ENCODE measurements at places on chromosomes 4 and X.

- no peak for DNase-seq
Measured at GRCh38 chrX:153582896-153583295, 16.0 kb downstream of the CCNQ start.

DNA sequence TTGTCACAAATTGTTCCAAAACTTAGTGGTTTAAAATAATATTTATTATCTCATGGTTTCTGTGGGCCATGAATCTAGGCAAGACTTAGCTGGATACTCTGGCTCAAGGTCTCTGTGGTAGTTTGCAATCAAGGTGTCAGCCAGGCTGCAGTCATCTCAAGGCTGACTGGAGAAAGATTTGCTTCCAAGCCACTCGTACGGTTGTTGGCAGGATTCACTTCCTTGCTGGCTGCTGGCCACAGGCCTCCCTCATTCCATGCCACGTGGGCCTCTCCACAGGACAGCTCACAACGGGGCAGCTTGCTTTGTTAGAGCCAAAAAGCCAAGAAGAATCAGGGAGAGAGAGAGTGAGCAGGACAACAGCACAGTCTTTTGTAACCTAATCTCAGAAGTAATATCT lies 101.4 kb downstream of the WWC2 start:
- no peak for DNase-seq

- DNase-seq, result no peak
Measured at GRCh38 chrX:12978205-12979025, 3.5 kb downstream of the TMSB4X start.

- no peak for DNase-seq
Measured at GRCh38 chr4:59102311-59102710, 1992.1 kb upstream of the IGFBP7 start.

DNA sequence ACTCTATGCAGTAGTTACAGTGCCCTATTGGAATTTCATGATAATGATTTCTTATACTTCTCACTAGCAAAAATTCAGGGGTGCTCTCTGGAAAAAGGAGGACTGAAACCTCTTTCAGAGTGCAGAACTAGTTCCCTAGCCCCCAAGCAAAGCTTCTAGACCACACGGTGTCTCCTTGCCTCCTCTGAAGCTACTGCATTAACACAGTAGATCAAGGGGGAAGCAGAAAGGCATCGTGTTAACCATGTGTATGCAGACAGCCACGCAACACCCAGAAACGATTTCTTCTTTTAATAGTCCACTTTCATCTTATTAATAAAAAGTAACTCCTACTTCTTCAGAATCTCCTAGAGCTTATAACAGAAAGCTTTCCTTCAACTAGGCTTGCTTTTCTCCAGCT lies 44.7 kb downstream of the MAML3 start:
- no peak for DNase-seq

DNA sequence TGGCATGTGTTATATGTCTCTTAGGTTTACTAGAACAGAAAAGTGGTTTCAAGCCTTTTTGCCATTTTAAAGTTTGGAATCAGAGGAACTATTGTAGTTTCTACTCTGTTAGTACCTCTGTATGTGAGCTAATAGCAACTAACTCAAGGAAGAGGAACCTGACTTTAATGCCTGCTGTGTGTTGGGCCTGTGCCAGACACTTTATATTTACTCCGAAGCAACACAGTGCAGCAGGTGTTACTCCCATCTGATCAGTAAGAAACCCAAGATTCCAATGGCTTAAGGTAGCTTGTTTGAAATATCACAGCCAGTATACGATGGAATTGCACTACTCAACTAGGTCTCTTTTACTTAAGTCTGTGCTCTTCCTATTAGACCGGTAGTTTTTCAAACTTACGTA lies 79.2 kb downstream of the USP9X start:
- DNase-seq, result no peak

DNA sequence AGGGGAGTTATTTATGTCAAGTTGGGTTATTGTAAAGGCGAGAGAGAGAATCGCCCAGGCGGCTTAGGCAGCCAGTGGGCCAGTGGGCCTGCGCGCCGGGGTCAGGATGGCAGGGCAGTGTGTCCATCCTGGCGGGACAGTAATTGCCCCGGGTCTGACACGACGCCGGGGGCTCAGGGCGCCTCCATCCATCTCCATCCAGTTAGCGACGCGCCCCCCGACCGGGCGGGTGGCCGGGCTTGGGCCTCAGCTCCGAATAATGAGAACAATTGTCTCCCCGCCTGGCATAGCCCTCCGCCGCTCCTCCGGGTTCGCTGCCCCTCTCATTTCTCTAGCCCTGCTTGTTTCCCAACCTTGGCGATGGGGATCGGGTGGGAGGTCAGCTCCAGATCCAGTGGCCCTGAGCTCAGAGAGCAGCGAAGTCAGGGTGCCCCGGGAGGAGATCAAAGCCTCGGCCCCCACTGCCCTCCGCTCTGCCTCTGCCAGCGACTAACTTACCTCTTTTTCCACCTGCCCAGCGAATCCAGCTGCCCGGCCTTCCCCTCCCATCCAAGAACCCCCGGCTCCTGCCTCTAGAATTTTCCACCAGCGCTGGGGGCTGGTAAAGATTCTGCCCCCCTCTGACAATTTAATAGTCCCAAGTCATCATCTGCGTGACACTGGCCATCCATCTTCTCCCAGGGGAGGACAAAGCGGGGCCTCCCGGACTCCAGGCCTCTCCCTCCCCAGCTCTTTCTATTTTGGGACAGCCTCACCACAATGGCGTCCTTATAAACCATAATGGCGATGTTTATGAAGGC lies 56.9 kb upstream of the TMEM33 start:
- no peak for DNase-seq

- DNase-seq, result no peak
Measured at GRCh38 chr4:140867356-140867755, 111.2 kb upstream of the TBC1D9 start.

- no peak for DNase-seq
Measured at GRCh38 chrX:53244610-53245009, 19.6 kb upstream of the KDM5C start.

- no peak for DNase-seq
Measured at GRCh38 chr4:100933628-100934027, 413.7 kb downstream of the PPP3CA start.

GRCh38 chr4:94623126-94623911 lies 134.4 kb upstream of the BMPR1B start:
- no peak for DNase-seq

- no peak for DNase-seq
Measured at GRCh38 chr4:5626913-5627312, 81.4 kb downstream of the EVC2 start.

DNA sequence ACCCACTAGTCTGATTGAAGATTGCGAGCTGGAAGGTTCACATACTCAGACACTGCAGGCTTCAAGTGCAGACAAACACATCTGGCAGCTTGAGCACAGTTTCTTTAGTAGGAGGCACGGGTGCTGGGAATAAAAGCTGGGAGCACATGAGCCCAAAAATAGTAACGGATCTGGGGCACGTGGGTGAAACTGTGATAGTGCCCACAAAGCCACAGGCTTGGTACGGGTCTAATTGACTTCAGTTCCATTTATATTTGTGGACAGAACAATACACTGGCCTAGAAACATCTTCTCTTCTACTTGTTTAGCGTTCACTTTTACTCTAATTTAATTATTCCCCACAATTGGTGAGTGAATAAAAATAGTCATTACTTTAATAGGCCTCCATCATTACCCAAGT lies 2370.7 kb downstream of the PCDH7 start:
- no peak for DNase-seq

DNA sequence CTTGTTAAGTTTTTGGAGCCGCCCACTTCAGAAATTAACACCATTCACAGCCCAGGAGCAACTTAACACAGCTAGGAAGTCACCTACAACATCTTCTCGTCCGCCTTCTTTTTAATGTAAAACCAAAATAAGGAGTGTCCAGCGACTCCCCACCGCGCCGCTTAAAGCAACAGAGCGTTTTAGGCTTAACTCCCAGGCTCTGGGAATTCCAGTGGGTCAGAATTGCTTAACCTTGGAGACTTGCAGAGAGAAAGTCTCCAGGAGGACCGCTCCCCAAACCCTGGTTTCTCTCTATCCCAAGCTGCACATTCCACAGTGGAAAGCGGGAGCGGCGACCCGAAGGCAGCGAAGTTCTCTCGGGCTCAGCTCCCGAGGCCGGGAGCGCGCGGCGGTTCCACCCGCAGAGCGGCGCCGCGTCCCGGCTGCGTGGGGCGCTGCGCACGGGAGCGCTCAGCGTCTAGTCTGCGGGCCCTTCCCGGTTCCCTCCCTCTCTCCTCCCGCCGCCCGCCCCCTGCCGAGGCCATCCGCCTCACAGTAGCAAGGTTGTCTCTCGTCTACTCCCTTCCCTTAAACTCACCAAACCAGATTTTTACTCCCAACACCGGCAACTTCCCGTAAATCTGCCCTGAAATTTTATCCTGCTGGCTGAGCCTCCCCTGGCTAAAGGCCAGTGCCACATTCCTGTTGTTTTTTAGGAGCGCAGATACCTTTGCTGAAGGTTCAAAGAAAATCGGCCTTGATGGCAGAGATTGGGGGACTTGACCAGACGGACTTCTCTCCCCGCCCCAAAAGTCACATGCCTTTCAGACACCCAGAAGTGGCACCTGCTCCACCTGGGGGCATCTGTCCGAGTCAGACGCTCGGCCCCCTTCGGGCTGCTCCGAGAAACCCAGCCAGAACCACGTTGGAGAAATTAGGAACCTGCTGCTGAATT lies at the start of gene RBM47:
RBM47 (minus strand) TSS at position 464 of the 934 bp plus-strand sequence. CDS start 190,971 bp downstream, outside the sequence.
- DNase-seq, result peak; percentile 85

DNA sequence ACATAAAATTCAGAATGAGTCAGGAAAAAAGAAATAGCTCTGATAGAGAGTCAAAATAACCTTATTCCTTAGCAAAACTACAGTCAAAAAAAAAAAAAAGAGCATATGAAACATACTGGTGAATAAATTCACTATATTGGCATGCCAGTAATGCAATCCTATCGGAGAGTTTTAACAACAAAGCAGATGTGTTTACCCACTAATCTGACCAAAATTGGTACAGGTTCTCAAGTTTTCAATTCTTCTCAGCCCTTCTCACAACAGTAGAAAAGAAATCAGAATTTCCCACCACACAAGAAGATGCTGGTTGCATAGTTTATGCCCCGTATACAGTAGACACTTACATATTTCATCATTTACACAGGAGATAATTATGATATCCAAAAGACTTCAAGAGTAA lies 59.4 kb downstream of the LCORL start:
- no peak for DNase-seq

GRCh38 chr4:15234116-15234855 lies 193.5 kb upstream of the C1QTNF7 start:
- DNase-seq, result no peak

- no peak for DNase-seq
Measured at GRCh38 chr4:100742045-100742444, 224.2 kb upstream of the EMCN start.

- DNase-seq, result no peak
Measured at GRCh38 chr4:132328761-132329160, 820.3 kb upstream of the PCDH10 start.

DNA sequence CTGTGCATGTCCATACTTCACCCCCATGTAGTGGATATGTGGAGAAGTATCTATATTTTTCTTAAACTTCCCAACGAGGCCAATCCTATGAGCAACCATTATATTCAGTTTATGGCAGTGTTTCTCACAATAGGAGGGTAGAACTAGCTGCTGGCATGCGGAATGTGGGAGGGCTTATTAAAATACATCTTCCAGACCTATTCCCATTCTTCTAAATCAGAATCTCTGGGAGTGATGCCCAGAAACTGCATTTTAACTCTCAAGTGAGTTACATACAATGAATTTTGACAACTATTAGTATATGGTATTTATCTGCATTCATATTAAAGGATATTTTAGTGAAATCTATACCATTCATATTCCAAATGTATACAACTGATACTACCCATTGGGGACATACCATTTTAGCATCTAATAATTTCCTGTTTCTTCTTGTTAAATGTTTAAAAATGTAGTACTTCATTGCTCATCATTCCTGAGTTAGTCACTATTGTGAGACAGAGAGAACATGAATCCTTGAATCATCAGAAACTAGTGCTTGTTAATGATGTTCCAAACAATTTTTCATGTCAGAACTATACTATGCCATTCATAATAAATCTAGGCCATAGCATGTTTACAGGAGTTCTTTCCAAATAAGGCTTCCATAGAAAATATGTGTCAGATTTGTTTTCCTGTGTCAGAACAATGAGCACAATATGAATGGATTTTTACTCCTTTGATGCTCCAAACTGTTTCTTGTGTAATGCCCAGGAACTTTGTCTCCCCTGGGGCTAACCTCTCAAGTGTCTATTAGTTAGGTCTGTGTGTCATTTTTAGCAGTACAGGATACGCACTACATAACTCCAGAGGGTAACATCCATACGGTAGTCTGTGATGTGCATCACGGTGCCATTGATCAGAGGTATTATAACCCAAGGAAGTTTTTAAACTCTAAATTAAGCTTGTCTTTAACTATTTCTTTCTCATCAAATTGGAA lies 198.8 kb upstream of the BMP3 start:
- no peak for DNase-seq

- no peak for DNase-seq
Measured at GRCh38 chr4:3227878-3228675, 20.9 kb upstream of the MSANTD1 start.

DNA sequence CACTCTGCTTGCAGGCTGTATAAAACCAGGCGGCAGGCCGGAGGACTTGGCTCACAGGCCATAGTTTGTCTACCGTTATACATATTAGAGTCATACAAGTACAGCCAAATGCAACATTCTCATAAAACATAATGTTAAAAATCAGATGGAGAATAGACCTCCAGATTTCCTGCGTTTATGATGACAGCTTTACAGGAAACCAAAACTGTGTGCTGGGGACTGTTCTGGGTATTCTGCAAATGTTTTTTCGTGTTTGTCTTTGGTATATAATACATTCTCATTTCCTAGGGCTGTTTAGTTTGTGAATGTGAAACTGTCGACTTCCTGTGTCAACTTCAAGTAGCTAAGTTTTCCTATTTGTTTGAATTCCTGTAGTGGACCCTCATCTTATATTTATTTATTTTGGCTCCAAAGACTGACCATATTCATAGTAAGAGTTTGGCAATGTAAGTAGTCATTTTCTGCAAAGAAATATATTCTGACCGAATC lies 79.5 kb upstream of the FAM9C start:
- no peak for DNase-seq

DNA sequence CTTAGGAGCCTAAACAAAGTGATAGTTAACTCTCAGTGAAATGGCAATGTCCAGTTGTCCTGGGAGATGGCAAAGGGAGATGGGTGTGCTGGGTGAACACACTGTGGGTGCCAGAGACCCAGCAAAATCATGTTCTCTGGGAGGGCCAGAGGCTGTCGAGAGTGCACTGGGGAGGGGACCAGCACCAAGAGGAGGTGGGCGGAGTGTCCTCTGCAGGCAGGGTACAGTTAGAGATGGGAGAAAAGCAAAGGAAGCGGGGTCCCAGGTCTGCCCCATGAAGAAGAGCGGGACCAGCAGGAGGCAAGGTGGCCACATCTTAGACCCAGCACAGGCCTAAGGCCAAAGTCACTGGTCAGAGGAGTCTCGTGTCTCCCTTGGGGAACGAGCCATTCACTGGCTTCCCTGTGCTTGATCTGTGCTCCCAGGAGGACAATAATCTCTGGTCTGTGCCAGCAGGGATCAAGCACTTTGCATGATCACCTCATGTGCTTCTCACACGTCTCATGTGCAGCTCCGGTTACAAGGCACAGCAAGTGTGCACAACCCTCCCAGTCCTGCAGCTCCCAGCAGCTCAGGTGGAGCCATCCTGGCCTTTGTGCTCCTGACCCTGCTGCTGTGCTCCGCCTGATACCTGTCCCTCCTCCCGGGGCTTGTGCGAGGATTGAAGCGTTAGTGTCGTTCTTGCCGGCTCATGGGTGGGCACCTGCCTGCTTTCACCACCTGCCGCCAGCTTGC lies 100.9 kb downstream of the FAM53A start:
- no peak for DNase-seq

GRCh38 chr4:144902614-144903013 lies 195.4 kb downstream of the ANAPC10 start:
- no peak for DNase-seq

GRCh38 chr4:22869235-22869634 lies 176.5 kb downstream of the GBA3 start:
- peak; percentile 12 for DNase-seq
